ENCODE measurements at places on chromosomes 12 and 14.

- no peak for DNase-seq
Observed at GRCh38 chr12:6626654-6627283, 9.0 kb downstream of the LPAR5 start.

- no peak for DNase-seq
Observed at GRCh38 chr14:74927225-74927624, 4.2 kb upstream of the RPS6KL1 start.

- DNase-seq = no peak
Observed at GRCh38 chr12:1204581-1205121, 213.6 kb downstream of the ERC1 start.

DNA sequence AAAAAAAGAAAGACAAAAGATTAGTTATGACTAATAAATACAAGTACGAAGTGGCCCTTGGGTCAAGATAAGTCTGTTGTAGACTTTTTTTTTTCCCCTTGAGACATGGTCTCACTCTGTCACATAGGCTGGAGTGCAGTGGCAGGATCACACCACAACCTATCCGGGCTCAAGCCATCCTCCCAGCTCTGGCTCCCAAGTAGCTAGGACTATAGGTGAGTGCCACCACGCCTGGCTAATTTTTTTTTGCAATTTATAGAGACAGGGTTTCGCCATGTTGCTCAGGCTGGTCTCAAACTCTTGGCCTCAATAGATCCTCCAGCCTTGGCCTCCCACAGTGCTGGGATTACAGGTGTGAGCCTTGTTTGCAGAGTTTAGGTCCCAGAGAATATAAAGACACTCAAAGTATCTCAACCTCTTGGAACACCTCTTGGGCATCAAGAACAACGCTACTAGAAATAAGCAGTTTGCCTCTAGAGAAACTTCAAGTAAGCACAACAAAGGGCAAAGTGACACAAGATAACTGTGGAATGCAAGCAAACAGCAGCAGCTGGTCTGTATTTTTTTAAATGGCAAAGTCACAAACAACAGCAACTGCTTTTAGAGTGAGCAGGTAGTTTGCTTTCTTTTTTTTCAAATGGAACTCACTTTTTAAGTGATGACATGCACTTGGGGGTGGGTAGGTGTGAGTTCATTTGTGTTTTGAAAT lies 3.9 kb upstream of the MDM2 start:
- no peak for DNase-seq

- no peak for DNase-seq
Observed at GRCh38 chr12:106093246-106093645, 45.5 kb downstream of the NUAK1 start.

- DNase-seq = no peak
Observed at GRCh38 chr14:61972711-61973110, 210.5 kb downstream of the SNAPC1 start.

DNA sequence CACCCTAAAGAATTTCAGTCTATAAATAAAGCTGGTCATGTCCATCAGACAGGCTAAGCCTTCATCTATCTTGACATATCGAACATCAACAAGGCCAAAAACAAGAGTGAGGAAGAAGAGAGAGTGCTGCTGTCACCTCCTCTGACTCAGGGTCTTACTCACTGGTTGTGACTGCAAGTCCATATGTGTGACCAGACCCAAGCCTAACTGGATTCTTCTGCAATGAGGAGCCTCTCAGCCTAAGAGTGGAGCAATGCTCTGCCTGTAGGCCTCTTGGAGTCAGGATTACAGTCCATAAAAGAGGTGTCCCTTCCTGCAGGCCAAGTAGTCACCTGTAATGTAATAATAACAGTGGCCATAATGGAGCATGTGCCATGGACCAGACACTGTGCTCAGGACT lies 121.2 kb upstream of the SLC35F4 start:
- DNase-seq = no peak

- DNase-seq = no peak
Observed at GRCh38 chr14:71799841-71800240, 132.4 kb upstream of the RGS6 start.

DNA sequence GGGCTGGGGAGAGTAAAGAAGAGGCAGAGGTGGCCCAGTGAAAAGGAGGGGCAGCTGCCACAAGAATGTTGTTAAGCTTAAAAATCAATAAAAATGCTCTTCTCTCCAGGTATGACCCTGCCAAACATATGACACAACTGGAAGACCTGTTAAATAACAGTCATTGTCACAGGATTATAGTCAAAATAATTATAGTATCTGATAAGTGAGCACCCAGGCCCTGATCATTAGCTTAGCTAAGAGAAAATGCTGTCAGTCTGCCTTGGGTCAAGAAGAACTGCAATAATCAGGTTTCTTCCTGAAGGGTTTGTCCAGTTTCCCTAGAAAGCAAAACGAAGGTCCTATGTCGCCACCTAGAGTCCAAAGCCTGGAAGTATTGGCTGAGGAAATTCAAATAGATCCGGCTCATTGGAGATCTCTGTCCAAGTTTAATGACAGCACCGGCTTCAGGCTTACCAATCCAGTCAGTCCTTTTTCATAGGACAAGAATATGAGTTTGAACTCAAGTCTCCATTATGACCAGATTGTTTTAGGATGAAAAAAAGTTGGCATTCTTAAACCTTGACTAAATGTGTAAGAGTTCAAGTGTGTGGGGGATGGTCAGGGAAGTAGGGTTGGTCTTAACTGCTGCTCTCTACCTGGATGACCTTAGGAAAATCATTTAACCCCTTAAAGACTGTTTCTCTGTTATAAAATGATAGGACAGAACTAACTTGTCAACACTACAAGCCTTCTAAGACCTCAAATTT lies 22.5 kb upstream of the NKX2-8 start:
- DNase-seq = peak; percentile 61

DNA sequence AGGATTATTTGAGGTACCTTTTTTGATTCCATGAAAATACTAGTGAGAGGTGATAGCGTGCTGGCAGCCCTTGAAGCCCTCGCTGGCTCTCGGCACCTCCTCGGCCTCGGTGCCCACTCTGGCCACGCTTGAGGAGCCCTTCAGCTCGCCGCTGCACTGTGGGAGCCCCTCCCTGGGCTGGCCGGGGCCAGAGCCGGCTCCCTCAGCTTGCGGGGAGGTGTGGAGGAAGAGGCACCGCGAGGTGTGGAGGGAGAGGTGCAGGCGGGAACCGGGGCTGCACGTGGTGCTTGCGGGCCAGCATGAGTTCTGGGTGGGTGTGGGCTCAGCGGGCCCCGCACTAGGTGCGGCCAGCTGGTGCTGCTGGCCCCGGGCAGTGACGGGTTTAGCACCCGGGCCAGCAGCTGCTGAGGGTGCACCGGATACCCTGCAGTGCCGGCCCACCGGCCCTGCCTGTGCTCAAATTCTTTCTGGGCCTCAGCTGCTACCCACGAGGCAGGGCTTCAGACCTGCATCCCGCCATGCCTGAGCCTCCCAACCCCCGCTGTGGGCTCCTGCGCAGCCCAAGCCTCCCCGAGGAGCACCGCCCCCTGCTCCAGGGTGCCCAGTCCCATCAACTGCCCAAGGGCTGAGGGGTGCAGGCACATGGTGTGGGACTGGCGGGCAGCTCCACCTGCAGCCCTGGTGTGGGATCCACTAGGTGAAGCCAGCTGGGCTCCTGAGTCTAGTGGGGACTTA lies 7.4 kb downstream of the MOK start:
- DNase-seq = no peak

GRCh38 chr14:100822013-100822412 lies 3.9 kb upstream of the MEG3 start:
- DNase-seq = no peak

DNA sequence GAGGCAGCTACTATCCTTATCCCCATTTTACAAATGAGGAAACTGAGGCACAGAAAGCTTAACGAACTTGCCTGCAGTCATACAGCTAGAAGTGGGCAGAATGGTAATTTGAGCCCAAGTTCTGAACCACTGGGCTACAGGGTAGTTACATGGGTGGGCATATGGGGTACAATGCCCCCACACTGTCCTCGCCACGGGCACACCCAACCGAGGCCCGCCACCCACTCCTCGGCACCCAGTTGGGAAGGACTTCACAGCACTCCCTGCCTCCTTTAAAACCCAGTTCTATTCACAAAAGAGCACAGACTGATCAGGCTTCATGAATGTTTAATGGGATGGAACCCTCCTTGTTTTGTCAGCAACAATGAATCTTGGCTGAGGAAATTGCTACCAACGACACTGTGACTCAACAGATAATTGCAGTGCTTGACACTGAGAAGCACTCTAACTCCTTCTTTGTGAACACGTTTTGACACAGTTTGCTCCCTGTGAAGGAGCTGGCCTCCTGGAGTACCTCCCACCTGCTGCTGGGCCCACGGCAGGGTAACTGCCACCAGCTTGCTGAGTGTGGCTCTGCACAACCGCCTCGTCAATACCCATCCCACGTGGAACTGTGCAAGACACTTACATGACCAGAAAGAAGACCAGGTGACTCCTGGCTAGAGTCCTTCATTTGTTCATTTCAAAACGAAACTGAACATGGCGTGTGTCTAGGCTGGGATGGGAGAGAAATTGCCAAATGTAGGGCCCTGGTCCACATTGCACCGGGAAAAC lies 63.5 kb downstream of the CLMN start:
- DNase-seq = no peak

- DNase-seq = no peak
Observed at GRCh38 chr12:28132398-28132797, 57.9 kb upstream of the CCDC91 start.

- no peak for DNase-seq
Observed at GRCh38 chr12:10301103-10301502, 6.6 kb upstream of the KLRD1 start.

DNA sequence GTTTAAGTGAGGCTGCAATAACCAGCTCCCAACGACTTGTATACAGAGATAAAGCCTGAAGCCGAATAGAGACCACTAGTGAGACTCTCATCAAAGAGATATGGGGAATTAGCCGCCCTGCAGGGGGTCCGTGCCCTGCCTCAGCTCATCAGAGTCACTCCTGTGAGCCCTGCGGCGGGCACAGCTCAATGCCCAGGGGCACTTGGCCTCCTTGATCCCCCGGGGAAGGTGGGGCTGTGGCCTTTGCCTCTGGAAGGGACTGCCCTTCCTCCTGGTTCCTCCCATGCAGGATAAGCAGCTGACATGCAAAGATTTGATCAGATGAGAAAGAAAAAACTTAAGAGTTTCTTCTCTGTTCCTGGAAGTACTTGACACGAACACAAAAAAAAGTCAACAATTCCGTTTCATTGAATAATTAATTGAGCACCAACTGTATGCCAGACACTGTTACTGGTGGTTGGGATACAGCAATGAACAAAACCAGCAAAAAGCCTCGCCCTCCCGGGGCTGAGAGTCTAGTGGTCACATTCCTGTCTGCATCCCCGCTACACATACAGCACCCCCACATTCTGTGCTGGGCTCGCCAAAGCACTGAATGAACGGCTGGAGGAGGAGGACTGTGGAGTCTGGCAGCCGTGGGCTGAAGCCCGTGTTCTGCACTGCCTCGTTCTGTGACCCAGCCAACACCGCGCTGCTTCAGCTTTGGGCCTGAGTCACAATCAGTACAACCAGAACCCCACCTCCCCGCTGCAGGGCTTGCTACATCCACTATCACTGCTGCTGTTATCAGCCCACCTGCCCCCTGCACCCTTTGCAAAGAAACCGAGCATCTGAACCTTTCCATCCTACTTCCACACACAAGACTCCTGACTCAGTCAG lies 10.3 kb downstream of the TTC7B start:
- no peak for DNase-seq

- DNase-seq = no peak
Observed at GRCh38 chr12:54407183-54407905, 11.7 kb downstream of the ITGA5 start.

DNA sequence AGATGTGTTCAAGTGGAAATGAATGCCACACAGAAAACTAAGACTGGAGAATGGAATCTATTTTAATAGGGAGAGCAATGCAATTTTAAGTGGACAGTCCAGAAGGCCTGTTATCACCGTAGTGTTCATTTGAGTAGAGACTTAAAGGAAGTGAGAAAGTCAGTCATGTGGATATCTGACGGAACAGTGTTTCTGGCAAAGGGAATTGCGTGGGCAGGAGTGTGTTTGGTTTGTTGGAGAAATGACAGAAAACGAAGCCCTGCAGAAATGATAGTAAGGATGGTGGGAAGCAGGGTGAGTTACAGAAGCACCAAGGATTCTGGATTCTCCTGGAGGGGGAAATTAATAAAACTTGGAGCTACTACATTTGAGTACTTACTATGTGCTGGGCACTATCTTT lies 776.6 kb downstream of the MED13L start:
- no peak for DNase-seq

DNA sequence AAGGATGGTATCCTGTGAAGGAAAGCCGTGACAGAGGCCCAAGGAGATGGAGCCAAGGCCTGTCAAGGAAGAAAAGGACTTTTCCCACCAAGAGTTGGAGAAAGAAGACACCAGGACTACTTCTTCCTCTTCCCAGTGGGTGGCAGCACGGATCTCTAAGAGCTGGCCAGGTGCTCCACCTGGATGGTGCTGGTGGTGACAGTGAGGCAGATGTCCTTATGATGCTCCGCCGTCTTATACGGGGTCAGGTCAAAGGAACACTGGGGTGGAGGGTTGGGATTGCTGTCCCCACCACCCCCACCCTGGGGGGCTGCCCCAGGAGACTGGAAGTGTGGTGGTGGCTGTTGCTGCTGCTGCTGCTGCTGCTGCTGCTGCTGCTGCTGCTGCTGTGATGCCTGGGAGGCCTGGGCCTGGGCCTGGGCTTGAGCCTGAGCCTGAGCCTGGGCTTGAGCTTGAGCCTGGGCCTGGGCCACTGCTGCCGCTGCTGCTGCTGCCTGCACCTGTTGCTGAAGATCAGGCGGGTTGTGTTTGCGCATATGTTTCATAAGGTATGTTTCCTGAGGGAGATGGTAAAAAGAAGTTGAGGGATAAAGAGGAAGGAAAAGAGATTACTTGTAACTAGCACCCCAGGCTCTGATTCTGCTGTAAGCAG lies 4.8 kb upstream of the ING4 start:
- no peak for DNase-seq

DNA sequence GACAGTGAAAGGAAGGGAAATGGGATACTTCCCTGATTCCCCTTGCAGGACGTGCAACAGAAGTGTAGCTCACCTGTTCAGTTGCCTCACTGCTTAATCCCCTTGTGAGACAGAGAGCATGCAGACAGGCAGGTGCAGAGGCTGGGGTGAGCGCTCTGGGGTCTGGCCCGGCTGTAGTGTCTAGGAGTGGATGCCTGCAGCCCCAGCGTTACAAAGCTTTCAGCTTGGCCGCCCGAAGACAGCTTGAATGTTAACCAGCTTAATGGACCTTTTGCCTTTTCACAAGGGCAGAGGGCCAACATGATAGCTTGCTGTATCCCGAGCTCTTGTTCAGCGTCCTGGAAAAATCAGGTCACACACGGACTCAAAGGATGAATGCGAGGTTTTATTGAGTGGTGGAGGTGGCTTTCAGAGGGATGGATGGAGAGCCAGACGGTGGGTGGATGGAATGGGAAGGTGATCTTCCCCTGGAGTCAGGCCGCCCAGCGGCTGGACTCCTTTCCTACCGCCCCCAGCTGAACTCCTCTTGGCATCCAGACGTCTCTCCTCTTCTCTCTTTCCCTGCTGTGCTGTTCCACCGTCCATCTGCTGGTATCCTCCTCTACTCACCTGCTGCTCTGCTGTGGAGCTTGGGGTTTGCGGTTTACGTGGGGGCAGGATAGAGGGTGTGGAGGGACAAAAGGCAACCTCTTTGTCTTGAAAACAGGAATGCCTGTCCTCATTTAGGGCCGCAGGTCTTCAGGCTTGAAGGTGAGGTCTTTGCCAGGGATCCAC lies 86.2 kb upstream of the RESF1 start:
- no peak for DNase-seq

Measured in SK-N-DZ (cell line).